ENCODE measurements at places on chromosomes 11 and 22. TPM values are rescaled to one million over a fixed set of nuclear protein-coding genes. Genes with fewer than 3 reads are reported as not detected.
A peak's percentile ranks its signal among the peaks of the same experiment; 100 is the strongest.

- DNase-seq = no peak
Observed at GRCh38 chr11:4647766-4648165, 4.0 kb downstream of the OR51E1 start.

DNA sequence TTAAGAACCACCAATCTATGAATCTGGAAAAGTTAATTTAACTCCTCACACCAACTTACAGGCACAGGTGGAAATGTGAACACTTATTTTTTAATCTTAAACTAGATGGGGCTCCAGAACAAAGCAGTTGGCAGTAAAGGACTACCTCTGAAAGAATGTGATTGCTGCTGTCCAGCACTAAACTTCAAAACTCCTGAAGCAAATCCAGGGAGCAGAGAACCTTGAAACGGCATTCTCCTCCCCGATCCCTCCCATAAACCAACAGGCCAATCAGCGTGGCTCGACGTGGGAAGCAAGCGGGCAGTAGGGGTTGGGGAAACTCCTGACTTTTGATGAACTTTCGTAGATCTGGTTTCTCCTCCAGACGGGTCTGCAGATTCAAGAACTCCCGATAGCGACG, 5.0 kb downstream of the SNX19 start:
- no peak for DNase-seq

DNA sequence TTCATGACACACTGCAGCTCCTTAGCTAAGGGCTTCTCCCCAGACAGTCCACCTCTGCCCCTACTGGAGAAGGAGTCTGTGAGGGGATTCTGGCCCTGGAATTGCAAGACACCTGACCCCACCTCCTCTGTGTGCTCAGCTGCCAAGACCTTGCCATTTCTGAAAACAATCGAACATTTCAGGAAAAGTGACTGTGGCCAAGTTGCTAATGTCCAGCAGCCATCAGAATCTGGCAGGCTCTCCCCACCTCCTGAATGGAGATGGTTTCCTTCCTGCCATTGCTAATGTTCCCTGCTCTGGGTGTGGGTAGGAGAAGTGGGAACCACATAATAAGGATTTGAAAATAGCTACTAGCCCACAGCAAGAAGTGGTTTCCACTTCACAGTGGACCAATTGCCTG, 127.2 kb upstream of the ALX4 start:
- DNase-seq = no peak

DNA sequence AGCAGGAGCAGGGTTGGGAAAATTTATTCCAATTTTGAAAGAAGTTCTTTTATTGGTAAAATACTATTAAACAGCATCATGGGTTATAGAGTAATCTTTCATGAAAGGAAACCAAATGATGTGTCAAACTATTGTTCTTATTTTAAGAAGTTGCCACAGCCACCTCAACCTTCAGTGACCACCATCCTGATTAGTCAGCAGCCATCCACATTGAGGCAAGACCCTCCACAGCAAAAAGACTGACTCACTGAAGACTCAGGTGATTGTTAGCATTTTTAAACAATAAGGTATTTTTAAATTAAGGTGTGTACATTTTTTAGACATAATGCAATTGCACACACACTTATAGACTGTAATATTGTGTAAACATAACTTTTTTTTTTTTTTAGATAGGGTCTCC, 3.7 kb upstream of the HEPHL1 start:
- DNase-seq = peak; percentile 33

GRCh38 chr11:1130276-1131032, 27.3 kb upstream of the MUC5AC start:
- DNase-seq = no peak

- no peak for DNase-seq
Observed at GRCh38 chr11:18615628-18616392, 16.2 kb downstream of the MISFA start.

DNA sequence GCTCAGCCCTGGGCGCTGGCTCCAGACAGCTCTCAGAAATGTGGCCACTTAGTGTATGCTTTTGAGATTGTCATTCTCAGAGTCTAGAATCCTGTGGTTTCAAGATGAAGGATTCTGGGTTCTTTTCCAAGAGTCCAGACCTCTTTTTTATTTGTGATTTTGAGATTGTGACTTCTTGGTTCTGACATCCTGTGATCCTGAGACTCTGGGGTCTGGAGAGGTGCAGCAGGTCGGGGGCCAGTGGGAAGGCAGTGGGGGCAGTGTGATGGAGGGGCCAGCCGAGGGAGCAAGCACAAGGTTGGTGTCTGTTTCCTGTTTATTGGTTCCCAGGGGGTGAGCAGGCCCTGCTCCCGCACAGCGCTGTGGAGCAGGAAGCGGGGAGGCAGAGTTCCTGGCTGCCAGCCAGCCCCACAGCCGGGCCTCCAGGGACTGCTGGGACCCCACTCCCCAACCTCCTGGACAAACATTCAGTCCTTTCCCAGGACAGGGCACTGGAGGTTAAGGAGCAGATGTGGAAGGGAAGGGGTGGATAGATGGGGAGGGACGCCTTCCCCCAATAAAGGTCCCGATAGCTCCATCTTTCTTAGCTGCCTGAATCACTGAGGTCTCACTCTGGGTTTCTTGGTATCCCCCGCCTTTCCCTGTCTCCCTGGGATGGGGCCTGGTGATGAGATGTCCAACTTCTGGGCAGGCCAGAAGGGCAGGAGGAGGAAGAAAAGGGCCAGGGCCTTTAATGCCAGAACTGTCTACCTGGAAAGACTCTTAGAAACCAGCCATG, 13.7 kb downstream of the ARHGEF17 start:
- peak; percentile 42 for DNase-seq

Gene PDE3B
- 2.8 TPM for total RNA-seq

DNA sequence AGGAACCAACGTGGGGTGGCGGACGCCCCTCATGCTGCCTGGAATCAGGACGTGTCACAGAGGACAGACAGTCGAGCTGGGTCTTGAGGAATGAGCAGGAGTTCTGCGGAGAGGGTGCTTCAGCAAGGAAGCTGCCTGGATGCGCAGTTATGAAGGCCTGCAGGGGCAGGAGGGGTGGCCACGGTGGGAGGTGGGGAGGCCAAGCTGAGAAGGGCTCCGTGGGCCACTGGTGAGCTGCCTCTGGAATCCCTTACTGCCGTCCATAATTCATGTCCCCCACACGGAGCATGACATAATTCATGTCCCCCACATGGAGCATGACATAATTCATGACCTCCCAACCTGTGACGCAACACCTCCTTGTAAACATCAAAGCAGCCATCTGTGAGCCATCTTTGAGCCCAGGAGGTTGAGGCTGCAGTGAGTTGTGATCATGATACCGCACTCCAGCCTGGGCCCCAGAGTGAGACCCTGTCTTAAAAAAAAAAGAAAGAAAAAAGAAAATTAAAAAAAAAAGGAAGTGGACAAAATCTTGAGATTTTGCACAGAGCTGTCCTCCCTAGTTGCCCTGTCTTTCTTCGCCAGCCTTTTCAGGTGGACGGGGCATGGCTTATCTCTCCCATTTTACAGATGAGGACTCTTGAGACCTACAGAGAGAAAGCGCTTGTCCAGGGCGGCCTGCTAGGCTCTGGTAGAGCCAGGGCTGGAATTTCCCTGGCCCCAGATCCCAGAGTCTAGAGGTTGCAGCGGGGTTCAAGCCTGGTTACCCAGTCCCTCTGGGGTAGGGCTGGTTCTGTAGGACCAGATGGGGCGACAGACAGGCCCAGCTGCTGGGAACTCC, 24.3 kb upstream of the PICK1 start:
- peak; percentile 66 for DNase-seq

DNA sequence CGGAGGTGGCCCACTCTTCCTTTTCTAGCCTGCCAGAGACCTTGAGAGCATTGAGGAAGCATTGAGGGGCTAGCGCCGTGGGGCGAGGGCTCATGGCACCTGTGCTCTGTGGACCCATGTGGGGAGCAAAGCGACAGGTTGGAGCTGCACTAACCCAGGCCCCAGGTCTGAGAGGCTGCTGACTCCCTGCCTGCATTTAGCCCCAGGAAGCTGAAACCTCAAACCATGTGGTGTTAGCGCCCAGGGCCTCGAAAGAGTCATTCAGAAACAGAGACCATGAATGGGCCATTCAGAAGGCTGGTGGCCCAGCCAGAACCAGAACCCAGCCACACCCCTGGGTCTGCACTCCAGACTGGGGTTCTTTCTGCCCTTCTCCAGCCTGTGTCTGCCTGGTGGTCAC, 88.6 kb downstream of the BCR start:
- DNase-seq = no peak

Gene DDX25
- under 0.01 TPM for total RNA-seq

DNA sequence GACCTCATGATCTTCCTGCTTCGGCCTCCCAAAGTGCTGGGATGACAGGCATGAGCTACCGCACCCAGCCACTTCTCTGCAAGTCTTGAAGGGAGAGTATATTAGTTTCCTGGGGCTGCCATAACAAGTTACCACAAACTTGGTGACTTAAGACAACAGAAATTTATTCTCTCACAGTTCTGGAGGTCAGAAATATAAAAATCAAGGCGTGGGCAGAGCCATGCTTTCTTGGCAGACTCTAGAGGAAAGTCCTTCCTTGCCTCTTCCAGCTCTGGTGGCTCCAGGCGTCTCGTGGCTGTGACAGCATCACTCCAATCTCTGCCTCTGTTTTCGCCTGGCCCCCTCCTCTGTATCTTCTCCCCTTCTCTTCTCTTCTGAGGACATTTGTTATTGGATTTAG, 110.2 kb upstream of the NAV2 start:
- DNase-seq = no peak

Gene PKDREJ
- 0.09 TPM for total RNA-seq

DNA sequence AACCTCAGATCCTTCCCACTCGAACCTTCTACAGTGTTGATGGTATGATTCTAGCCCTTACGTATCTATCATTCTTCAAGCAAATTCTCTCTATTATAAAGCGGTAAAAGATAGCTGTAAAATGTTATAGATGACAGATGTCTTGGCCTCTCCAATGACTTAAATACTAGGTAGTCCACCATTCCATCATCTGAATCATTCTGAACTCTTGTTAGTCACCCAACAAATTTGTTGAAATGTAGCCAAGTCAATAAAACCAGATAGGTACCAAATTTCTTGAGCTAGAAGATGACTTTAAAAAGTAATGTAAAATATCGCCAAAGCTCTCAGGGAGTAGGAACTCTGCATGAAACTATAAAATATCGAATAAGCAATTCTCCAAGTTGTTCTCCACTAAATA, 32.6 kb upstream of the PICALM start:
- peak; percentile 51 for DNase-seq

- no peak for DNase-seq
Observed at GRCh38 chr22:35736166-35736565, 18.5 kb downstream of the APOL5 start.

Gene VSIG10L2
- not detected for total RNA-seq

DNA sequence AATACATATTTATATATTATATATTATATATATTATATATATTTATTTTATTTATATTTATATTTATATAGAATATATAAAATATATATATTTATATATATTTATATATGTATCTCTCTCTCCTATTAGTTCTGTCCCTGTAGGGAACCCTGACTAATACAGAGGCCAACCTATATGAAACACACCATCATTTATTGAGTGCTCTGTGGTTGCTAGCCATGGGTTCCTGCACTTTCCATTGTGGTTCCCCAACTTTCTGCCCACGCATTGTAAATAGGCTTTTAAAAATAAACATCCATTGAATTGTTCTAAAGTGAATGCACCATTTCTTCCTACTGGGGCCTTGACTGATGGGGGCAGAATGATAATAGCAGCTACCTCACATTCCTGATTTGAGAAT, 93.8 kb upstream of the SESN3 start:
- DNase-seq = no peak

Gene KCNJ4
- not detected for total RNA-seq

- no peak for DNase-seq
Observed at GRCh38 chr11:124892750-124893454, 4.8 kb downstream of the ROBO4 start.

- no peak for DNase-seq
Observed at GRCh38 chr11:14953904-14954303, 18.2 kb downstream of the CALCA start.

Gene OR5A1
- not detected for total RNA-seq

Gene KRTAP5-9
- not detected for total RNA-seq

Gene MS4A15
- not detected for total RNA-seq

Gene PIWIL4
- 2.7 TPM for total RNA-seq

- peak; percentile 23 for DNase-seq
Observed at GRCh38 chr11:114284021-114284420, 12.2 kb upstream of the NNMT start.

GRCh38 chr22:20807315-20807752, 33.4 kb downstream of the SERPIND1 start:
- DNase-seq = peak; percentile 84

- peak; percentile 0 for DNase-seq
Observed at GRCh38 chr11:29801561-29801960, 215.3 kb downstream of the KCNA4 start.

GRCh38 chr11:99634581-99634980, 613.8 kb downstream of the CNTN5 start:
- DNase-seq = no peak
